ENCODE measurements at places on chromosomes 13 and 19.

DNA sequence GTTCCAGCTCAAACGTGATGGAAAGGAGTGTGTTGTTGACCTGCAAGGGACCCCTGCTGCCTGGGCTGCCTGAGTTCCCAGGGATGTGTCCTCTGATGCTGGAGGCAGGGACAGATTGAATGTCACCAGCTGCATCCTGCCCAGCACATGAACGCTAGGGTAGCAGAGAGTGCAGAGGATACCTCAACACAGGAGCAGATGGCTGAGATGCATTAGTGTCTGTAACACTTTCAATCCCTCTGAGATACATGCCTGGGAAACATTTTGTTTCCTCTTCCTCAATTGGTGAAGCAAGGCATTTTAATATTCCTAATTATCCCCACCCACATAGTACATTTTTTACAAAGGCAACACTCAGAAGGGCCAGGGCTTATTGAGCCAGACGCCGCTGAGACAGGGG lies 106.4 kb upstream of the UBL3 start:
- DNase-seq, result no peak

- DNase-seq, result no peak
These were observed 541 bp downstream of the ASPDH start for GRCh38 chr19:50512999-50513745.

GRCh38 chr13:114154476-114154875 lies 22.1 kb upstream of the RASA3 start:
- DNase-seq, result no peak

DNA sequence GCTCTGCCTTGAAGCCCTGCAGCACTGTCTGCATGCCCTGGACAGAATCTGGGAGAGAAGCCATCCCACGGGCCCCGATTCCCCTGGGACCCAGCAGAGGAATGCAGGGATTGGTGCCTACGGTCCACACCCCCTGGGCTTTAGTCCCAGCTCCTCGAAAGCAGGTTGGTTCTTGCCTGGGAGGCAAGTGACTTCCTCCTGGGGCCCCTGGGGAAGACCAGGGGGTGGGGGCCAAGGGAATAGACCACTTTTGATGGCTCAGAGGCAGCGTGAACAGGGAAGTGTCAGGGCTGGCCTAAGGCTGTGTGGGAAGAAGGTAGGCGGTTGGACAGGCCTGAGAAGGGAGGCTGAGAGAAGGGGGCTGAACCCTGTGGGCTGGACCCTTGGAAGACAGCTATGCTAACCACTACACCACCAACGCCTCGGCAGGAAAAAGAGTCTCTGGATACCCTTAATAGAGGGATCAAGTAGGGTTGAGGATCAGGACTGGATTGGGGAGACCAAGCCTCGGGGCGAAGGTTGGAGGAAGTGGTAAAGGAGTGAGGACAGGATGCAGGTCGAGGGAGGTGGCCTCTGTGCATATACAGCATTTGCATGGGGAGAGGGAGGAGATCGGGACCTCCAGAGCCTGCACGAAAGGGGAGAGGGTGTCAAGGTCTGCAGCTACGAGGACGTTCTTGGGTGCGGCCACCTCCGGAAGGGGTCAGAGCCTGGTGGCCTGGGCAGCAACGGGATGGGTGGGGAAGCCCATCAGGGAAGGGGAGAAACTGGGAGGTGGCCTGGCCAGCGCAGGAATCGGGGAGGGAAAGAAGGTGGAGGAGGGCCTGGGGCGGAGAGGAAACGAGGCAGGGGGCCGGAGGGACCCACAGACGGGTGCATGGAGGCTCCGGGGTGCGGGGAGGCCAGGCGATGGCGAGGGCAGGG lies 709 bp downstream of the DPP9 start:
- no peak for DNase-seq

GRCh38 chr13:95212983-95213850 lies 88.0 kb downstream of the ABCC4 start:
- DNase-seq, result no peak

DNA sequence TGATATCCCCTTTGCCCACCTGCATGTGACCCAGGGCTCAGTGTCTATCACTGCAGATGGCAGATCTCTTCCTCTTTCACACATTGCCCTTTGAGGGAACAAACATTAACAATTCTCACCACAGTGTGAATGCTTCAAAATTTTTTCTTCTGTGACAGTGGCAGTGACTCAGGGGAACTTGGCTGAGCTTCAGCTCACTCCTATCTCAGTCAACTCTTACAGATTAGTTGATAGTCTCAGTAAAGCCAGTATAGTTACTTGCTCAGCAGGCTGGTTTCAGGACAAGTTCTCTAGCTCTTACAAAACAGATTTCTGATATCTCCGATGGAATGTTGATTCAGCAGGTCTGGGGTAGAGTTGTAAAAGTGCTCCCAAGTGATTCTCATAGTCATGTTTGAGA lies 166.9 kb downstream of the DLEU7 start:
- DNase-seq, result no peak

DNA sequence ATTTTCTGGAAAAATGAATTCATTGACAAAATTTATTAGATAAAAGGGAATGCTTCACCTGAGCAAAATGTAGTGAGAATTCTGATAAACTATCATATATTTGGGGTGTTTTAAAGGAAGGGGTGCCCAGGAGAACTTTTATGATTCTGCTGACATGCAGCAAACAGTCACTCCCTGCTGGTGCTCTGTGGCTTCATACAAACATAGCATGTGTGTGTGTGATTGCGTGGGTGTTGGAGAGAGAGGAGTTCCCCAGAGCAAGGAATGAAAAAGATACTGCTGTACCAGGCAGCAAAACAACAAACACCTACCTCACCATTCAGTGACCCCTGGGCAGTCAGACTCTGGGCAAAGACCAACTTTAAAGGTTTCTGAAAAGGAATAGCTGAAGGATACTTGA lies 546.7 kb downstream of the RFC3 start:
- no peak for DNase-seq

- no peak for DNase-seq
These were observed 2.5 kb downstream of the SELENOV start for GRCh38 chr19:39517432-39517831.

DNA sequence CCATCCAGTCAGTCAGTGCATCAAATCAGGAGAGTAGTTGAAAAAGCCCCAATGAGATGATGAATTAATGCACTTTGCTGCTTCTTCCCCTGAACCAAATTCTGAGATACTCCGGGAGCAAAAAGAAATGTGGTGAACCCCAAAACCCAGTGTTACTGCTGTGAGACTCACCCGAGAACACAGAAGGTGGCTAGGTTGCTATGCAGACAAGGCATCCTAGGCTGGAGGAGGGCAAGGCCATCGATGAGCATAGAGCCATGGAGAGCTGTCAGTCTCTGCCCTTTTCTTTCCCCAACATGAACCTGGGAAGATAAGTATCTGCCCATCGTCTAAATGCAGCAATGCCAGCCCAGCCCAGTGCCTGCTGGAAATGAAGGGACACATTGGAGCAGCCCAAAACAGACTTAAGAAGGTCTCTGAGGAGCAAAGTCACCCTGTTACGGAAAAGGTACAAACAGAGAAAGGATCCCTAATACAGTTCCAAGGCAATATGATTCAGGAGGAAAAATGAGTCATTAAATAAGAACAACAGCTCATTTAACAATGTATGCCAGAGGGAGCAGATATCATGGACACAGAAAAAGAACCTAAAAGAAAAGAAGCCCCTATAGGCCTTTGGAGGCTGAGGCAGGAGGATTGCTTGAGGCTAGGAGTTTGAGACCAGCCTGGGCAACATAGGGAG lies 272.0 kb downstream of the FOXO1 start:
- DNase-seq, result no peak

DNA sequence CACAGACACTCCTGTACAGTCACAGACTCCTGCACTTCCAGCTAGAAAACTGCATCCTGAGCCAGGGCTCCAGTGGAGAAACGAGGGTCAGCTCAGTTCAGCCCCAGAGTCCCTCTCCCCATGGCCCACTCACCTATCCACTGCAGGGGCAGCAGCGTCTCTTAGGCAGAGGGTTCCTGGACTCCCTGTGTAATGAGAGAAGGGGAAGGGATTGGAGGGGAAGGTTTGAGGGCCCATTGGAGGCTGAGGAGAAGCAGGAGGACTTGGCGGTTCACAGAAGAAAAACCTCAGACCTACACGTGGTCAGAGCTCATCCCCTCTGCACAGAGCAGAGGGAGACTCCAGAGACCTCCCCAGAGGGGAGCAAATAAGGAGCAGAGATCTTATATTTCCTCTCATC lies 9.2 kb upstream of the CEACAM18 start:
- DNase-seq, result no peak

DNA sequence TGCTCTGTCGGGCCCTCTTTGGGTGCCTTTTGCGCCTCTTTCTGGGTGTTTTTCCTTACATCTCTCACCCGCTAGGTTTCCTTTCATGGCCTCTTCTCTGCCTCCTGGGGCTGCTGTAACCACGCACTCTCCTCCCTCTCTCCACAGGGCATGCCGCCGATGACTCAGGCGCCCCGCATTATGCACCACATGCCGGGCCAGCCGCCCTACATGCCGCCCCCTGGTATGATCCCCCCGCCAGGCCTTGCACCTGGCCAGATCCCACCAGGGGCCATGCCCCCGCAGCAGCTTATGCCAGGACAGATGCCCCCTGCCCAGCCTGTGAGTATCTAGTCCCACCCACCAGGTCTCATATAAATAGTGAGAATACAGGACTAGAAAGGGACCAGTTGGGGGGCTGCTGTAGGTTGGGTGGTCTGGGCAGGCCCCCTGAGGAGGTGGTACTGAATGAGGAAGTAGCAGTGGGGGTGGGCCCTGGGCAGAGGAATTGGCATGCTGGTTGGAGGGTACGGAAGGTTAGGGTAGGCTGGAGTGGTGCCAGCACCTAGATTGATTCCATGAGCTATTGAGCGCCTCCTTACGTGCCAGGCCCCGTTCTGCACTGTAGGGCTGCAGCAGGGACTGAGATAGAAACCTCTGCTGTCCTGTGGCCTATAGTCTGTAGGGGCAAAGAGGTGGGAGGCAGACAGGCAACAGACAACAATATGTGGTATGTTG lies 11.9 kb downstream of the SNRPA start:
- DNase-seq, result no peak
